Stimulated activated CD4-positive, alpha-beta T cell treated with anti-CD3 and anti-CD28 coated beads, Interleukin-1b, Interleukin-23, amount 100 ng/mL, for 1 hour (primary cell): ENCODE measurements at places on chromosomes 6 and 20.

- no peak for DNase-seq
These were observed 44.9 kb upstream of the KCNG1 start for GRCh38 chr20:51067792-51068191.

DNA sequence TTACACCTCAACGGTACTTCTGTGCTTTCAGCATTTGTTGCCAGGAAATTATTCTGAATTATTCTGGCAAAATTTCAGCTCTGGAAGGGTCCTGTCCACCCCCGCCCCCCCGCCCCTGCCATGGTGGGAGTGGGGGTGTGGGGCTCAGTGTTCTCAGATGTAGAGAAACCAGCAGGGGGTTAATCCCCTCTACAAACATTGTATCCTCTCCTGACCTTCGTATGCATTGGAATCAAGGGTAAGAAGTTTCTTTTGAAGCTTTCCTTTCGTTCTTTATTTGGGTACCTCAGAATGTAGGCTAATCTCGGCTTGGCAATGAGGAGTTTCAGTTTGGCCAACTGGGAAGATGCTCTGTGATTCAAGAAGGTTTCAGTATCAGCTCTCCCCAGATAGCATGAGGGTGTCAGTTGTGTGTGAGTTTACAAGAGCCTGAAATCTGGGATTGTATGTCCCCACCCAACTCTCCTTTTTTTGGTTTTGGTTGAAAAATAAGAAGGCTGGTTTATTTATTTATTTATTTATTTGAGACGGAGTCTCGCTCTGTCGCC, 25.5 kb upstream of the OLIG3 start:
- DNase-seq, result no peak

DNA sequence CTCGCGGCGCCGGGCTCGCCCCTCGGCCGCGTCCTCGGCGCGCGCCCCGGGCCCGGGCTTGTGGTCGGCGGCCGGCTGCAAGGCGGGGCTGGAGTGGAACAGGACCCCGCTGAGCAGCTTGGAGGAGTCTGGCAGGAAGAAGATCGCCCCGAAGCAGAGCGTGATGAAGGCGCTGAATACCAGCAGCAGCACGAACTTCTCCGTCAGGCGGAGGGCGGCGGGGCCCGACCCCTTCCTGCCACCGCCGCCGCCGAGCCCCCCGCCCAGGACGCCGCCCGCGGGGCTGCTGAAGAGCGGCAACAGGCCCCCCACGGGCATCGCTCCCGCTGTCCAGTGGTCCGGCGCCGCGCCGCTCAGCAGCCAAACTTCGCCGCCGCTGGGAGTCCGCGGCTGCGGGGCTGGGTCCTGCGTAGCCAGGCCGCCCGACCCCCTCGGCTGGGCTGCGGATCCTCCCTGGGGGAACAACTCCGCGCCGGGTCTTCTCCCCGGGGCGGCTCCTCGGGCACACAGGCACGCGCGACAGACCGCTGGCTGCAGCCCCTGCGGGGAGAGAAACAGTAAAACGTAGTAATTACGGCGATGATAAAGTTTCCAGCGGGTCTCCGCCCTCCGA, 707 bp downstream of the MAN1A1 start:
- no peak for DNase-seq

DNA sequence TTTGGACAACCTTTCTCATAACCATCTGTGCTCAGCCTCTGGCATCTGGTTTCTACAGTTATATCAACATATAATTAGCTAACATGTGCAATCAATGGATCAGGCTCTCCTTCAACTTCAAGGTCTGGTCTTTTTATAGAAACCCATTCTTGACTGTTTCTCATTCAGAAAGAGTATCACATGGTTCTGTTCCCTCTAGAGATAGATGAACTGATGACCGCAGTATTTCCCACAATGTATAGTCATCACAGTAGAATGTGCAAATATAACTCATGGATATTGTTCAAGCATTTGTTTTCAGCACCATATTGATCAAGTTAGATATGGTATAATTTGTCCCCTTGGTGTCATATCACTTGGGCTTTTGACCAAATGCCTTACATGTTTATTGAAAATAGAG, 656.2 kb downstream of the FRK start:
- DNase-seq, result no peak

- no peak for DNase-seq
These were observed 51.3 kb downstream of the GCLC start for GRCh38 chr6:53493635-53494025.

GRCh38 chr6:161163466-161164181, 110.2 kb downstream of the AGPAT4 start:
- no peak for DNase-seq

GRCh38 chr20:22312744-22313346, 271.5 kb downstream of the FOXA2 start:
- no peak for DNase-seq

DNA sequence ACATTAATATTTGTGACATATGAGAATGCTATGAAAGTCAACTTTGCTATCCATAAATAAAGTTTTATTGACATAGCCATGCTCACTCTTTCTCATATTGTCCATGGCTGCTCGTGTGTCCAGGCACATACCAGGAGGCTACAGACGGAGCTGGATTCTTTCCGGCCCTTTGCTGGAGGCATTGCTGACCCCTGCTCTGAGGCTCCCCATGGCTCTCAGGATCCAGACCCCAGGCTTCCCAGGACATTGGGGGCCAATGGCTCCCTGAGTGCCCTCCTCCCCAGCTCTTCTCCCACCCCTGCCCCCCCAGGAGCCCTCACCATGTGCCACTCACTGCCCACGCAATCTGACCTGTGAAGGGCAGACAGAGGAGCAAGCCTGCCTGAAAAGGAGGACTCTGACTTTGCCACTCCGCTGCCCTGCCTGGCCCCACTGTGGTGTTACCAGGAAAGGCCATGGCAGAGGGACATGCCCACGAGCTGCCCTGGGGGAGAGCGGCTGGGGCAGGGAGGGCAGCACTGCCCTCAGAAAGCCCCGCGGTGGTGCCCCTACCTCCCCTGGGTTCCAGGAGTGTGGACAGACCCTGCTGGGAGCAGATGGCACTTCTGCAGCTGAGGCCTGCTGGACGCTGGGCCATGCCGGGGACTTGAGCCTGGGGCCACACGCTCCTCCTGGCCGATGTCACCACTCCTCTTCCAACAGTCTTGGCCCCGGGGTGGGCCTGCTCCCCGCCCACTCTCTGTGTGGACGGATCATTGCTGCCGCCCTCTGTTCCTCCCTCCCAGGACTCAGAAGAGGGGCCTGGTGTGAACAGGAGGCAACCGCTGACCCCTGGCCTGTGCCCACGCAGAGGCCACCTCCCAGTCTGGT, 97.8 kb upstream of the BHLHE23 start:
- DNase-seq, result no peak

DNA sequence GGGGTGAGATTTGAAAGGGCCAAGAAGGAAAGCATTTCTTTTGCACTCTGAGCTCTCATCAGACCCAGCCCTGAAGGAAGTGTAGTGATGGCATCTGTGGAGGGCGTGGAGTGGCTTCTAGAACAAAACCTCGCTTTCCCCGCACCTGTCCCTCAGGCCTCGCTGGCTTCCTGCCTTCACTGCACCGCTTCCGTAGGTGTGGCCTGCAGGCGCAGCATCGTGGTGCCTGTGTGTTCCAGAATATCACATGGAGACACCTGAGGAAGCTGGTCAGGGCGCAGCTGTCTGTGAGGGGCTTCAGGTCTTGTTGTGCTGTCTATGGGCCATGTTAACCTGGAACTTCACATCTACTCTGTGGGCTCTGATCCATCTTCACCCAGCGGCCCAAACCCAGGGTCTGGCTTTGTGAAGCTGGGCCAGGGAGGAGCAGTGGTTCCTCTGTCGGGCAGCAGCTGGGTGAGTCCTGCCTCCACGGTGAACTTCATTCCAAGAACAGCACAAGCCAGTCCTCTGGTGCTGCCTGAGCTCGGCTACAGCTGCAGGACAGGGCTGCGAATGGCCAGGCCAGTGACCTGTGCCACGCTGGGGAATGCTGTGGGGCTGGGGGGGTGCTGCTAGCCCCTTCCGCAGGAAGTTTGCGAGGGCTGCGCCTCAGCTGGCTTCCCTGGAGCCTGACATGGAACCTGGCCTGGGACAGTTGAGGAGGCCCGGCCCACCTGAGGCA, 40.9 kb downstream of the DSTN start:
- peak; percentile 29 for DNase-seq
